ENCODE measurements at places on chromosomes 2 and 18.

- DNase-seq = no peak
These were observed 74.6 kb upstream of the FOSL2 start for GRCh38 chr2:28318023-28318422.

GRCh38 chr18:9608728-9609127, 5.6 kb downstream of the PPP4R1 start:
- no peak for DNase-seq

GRCh38 chr18:9885170-9886004, at the start of gene TXNDC2:
Gene TXNDC2 (plus strand): TSS chr18:9885973. CDS start chr18:9886681, 708 bp downstream.
- no peak for DNase-seq

DNA sequence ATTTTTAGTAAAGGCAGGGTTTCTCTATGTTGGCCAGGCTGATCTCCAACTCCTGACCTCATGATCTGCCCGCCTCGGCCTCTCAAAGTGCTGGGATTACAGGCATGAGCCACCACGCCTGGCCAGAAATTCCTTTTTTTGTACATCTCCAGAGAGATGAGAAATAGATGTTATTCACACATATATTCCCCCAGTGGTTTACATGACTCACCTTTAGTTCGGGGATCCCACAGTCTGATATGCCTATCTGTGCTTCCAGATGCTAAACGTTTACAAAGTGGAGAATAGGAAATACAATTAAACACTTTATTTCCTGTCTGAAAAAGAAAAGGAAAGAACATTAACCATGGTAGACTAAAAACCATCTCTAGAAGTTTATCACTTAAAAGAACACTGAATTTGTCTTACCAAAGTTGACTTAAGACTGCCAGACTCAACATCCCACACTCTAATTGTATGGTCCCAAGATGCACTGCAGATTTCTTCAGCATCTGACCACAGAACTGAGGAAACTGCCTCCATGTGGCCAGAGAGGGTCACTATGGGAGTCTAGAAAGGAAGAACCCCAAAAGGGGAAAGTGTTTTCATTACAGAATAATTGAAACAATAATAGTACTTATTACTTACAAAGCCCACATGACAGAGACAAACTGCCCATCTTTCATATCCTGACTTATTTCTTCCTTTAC, 12.6 kb upstream of the ICA1L start:
- no peak for DNase-seq

- DNase-seq = no peak
These were observed 116.0 kb downstream of the SPP2 start for GRCh38 chr2:234166531-234166930.

DNA sequence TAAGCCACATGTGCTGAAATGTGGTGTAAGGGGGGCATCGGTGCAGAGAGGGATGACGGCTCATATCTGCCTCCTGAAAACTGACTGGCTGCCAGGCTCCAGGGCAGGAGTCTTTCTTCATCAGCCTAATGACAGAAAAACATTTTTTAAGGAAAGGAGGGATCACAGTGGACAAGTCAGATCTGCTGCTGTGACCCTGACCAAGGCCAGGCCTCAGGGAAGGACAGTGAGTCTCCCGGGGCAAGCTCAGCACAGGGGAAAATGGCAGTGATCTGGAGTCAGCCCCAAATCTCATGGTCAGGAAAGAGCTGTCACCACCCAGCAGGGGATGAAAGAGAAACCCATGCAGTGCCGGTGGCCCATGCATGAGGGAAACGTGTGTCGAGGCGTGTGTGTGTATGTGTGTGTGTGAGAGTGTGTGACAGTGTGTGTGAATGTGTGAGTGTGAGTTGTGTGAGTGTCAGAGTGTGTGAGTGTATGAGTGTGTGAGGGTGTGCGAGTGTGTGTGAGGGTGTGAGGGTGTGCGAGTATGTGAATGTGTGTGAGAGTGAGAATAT, 134.5 kb downstream of the INHBB start:
- DNase-seq = no peak

GRCh38 chr2:145230546-145230945, 710.6 kb upstream of the ZEB2 start:
- DNase-seq = no peak

DNA sequence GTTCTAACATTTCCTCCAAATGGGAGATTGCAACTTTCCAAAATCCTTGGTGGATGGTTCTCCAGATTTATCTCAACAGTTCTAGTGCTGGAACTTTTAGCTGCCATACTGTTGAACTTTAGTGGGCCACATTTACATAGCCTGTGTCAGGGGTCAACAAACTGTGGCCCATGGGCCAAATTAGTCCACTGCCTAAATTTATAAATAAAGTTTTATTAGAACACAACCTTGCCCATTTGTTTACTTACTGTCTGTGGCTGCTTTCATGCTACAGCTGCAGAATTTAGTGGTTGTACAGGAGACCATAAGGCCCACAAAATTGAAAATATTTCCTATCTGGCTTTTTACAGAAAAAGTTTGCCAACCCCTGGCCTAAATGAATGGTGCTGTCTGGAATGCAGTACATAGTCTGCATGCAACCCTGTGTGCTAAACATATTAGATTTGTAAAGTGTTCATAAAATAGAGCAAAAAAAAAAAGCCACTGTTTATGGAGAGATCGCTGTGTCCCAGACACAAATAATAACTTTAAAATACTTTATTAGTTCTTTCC, 30.3 kb downstream of the MGAT5 start:
- no peak for DNase-seq

GRCh38 chr18:79524181-79525078, 128.7 kb downstream of the NFATC1 start:
- DNase-seq = no peak

- no peak for DNase-seq
These were observed 39.9 kb downstream of the SP110 start for GRCh38 chr2:230179907-230180306.

- DNase-seq = peak; percentile 77
These were observed 55.4 kb upstream of the GLI2 start for GRCh38 chr2:120680136-120680761.

- DNase-seq = peak; percentile 75
These were observed 1.4 kb downstream of the TRIB2 start for GRCh38 chr2:12718015-12718671.

GRCh38 chr2:140014204-140014546, 1234.0 kb upstream of the NXPH2 start:
- no peak for DNase-seq
